ENCODE measurements at places on chromosomes 7 and 10.

- no peak for ATAC-seq
These were observed 9.2 kb downstream of the DPCD start for GRCh38 chr10:101597091-101597900.

DNA sequence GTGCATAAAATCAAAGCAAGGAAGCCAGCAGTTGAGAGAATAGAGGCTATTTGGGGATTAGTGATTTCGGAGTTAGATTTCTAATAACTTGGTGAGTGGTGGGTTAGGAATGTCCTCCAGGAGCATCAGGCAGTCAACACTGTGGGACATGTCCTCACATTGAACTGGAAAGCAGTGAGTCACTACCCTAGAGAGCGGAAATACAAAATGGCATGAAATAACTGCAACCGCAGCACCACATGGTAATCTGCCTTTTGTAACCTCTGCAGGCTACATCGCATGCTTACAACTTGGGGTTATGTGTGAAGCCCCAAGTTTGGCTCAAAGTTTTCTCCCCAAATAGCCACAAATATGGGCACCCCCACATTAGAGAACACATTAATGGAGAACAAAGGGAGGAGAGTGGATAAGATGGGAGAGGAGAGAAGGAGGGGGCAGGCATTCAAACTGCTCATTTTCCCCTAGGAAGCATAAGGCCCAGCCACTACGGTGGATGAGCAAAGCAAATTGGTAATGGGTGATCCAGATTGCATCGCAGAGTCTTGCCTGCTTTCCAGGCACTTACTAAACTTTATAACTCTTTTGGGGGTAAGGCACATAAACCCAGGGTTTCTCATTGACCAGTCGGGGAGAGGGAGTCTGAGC lies 22.0 kb upstream of the SLF2 start:
- no peak for ATAC-seq

DNA sequence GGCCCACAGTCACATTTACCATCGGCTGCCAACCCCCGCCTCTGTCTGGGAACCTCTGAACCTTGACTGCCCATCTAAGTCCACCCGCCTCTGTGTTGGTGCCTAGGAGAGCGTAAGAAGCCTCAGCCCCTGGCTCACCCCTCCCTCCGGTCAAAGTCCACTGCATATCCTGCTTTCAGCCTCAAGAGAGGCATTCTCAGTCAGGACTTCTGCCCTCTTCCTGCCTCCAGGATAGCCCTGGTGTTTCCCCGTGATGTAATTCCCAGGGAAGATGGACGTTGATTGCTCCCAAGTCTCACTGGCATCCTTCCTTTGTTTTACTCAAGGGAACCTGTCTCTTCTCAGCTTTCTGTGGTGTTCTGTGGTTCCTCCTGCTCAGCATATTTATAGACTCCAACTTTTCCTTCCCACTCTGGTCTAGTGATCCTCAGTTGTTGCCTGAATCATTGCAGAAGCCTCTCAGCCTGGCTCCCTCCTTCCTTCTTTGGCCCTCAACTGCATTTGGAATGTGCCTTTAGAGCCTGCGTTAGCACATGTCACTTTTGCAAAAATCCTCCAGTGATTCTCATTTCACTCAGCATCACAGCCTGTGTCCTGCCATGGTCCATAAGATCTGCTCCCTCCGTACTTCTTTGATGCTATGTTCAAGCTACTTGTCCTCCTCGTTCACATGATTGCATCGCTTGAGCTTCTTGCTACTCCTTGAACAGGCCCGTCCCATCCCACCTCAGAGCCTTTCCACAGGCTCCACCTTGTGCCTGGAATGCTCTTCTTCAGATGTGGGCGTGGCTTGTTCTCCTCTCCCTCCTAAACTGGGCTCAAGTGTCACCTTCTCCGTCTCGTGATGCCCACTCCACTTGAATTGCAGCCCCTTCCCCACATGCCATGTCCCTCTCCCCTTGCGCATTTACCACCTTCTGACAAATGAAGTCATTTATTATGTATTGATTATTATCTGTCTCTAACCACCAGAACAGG lies 124.2 kb downstream of the PLPP4 start:
- no peak for ATAC-seq

DNA sequence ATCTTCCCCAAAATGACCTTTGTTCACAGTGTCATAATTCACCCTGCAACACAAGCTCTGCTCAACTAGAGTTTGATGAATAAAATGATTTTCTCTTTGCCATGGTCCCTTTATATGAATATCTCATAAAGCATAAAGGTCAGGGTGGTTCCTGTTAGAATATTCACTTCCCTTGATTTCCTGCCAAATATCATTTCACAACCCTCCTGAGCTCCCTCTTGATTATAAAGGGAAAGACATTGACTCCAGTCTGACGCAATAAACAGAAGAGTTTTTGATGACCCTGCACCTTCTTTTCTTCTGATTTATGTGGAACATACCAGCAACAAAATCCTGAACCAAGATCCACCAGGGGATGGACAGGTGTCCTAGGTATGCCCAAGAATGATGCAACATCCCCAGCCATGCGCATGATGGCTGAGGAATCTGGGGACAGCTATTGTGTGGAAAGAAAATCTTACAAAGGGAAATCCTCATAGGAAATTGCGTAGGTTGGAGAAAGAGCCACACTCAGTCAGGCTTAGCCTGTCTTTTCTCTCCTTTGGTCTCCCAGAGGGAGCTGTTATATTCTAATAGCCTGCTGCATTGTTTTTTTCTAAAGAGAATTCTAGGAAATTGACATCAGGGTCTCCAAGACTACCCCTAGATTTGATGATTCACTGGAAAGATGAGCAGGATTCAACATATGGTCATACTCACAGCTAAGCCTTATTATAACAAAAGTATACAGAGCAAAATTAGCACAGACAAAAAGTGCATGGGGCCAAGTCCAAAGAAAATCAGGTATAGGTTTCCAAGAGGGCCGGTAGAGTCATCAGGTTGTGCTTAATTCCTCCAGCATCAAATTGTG lies 18.8 kb downstream of the IFIT3 start:
- no peak for ATAC-seq

DNA sequence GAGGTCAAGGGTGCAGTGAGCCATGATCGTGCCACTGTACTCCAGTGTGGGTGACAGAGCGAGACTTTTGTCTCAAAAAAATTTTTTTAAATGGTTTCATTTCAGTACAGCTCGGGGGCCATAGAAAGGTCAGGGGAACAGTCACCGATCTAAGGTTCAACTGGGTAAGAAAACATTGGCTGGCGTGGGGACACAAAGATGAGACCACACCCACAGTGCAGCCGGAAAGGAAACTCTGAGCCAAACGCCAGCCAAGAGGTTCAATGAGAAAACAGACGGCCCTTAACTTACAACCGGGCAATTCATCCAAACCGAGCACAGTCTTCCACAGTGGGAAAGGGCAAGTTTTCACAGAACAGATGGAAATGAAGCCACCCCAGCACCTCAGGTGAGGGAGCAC lies 65.1 kb downstream of the SLC37A3 start:
- no peak for ATAC-seq

GRCh38 chr10:14084875-14085274 lies 245.8 kb downstream of the FRMD4A start:
- ATAC-seq = no peak

- ATAC-seq = peak; percentile 83
These were observed 595 bp upstream of the SUN1 start for GRCh38 chr7:831596-832166.

- ATAC-seq = no peak
These were observed 62.4 kb downstream of the ARHGAP12 start for GRCh38 chr10:31866118-31866670.

DNA sequence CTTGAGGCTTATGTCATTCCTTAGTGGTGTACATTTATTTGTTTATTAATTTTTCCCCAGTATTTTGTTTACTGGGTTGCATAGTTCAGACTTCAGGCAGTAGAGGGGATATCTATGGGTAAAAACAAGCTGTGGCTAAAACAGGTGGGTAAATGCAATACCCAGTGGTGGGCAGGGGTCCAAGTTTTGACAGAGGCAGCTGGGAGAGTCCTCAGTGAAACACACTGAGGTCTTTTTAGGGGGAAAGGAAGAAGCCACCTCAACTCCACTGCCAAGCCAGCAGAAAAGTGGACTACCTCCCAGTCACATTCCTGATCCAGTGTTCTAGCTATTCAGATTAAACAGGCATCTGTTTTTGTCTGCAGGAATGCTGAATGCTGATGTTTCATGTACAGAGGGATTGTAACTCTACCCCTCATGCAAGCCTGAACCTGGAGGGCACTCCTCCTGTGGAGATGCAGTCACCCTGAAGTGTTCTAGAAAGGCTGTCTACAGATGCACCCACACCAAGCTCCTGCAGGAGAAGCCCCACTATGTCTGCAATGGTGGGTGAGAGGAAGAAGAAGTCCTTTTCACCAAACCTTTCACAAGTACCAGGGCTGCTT lies 757.8 kb downstream of the INHBA start:
- no peak for ATAC-seq

- ATAC-seq = no peak
These were observed 132.2 kb upstream of the FAM20C start for GRCh38 chr7:60017-60675.

DNA sequence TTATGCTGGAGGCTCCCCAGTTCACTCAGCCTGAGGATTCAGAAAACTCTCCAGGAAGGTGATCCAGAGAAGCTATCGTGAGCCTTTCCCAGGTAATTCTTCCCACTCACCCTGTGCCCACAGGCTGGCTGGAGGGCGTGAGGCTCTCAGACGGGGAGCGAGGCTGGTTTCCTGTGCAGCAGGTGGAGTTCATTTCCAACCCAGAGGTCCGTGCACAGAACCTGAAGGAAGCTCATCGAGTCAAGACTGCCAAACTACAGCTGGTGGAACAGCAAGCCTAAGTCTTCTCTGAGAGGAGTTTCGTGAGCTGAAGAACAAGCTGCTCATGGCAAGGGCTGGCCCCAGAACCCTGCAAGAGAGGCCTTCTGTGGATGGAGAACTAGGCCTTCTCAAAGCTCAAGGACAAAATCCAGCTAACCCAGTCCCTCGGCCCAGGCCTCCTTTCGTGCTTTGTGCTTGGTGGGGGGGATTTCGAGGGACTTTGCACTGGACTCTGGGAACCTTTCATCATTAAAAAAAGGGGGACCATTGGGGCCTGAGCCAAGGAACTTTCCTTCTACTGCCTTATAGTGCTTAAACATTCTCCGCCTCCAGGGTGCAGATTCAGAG lies 23.6 kb downstream of the NOBOX start:
- ATAC-seq = no peak

GRCh38 chr7:123154231-123154860 lies 45.4 kb downstream of the SLC13A1 start:
- peak; percentile 63 for ATAC-seq

- ATAC-seq = no peak
These were observed 109.4 kb downstream of the ELFN1 start for GRCh38 chr7:1779445-1779844.

- ATAC-seq = no peak
These were observed 565.8 kb downstream of the NRG3 start for GRCh38 chr10:82440775-82441174.

- no peak for ATAC-seq
These were observed 34.0 kb downstream of the ESYT2 start for GRCh38 chr7:158795272-158795671.

GRCh38 chr7:37713613-37714012 lies 30.0 kb downstream of the GPR141 start:
- no peak for ATAC-seq

- no peak for ATAC-seq
These were observed 101.9 kb downstream of the GRID1 start for GRCh38 chr10:86264481-86265231.

- no peak for ATAC-seq
These were observed 98.3 kb upstream of the SEC61G start for GRCh38 chr7:54857294-54857693.

DNA sequence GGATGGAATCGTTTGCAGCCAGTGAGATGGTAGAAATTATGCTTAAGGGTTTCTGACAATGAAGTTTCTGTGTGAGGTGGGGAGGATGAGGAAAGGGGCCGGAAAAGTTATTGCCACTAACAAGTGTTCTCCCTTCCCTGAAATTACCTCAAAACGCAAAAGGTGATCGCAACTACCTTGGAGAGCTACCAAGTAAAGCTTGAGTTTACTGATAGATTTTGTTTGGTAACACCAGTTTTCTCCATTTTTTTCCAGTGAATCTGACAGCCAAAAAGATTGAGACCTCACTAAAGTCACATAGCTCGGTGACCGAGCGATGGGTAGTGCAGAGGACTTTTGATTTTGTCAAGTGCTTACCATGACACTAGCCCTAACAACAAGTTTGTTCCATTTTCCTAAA lies 1.6 kb downstream of the SUV39H2 start:
- ATAC-seq = no peak

DNA sequence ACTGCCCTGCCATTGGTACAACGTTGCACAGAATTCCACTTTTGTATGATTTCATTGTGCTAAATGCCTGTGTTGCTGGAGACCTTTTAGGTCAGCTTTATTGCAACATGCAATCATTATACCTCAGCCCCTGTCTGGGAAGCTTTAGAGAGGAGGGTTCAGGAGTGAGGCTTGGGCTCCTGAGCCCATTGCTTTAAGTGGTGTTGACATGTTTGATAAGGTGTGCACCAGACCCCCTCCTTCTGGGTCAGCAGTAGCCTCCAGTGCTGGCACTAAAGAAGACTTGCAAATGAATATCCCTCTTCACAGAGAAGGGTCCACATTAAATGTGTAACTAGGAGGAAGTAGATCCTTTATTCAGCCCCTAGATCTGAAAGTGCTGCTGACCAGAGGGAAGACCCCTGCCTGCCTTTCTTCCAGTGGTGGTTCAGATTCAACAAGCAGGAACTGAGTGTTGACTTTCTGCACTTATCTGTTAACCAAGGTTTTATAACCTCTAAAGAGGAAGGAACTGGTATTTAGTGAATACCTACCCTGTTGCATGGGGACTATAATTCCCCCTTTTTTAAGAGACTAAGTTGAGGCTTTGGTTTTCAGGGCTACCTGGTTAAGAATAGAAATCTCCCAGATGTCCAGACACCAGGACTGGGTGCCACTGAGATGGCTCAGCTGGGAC lies 369.4 kb upstream of the IGFBP3 start:
- no peak for ATAC-seq

GRCh38 chr7:98352621-98353020 lies 48.3 kb downstream of the BAIAP2L1 start:
- no peak for ATAC-seq

DNA sequence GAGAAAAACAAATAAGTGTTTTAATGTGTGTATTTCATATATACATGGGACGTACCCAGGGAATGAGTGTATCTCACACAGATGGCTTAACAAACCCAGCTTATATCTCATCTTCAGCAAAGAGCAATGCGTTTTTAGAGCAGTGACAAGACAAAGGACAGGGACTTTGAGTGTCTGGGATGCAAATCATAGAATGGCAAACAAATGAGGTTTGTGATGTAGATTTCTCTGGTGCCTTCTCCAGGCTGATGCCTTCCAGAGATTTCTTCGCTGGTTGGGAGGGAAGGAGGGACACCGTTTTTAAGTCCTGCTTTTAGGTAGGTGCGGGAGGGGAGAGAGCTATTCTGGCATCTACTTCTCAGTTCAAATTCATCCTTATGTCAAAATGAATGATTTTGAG lies 16.6 kb downstream of the LANCL2 start:
- ATAC-seq = no peak

- no peak for ATAC-seq
These were observed 721.1 kb downstream of the KCNMA1 start for GRCh38 chr10:76916536-76916935.

- no peak for ATAC-seq
These were observed 113.7 kb downstream of the PRKG1 start for GRCh38 chr10:51188008-51188407.

GRCh38 chr10:69446229-69446628 lies 5.0 kb upstream of the TSPAN15 start:
- ATAC-seq = no peak
